Type B pancreatic cell (in vitro differentiated cells): ENCODE measurements at places on chromosomes 13 and 19. TPM values are rescaled to one million over a fixed set of nuclear protein-coding genes. Genes with fewer than 3 reads are reported as not detected.
A peak's percentile ranks its signal among the peaks of the same experiment; 100 is the strongest.

Gene GARIN5A
- total RNA-seq = 1.9 and 5.2 TPM in 2 replicates

Gene VSTM2B
- total RNA-seq = 0.68 TPM in 1 of 2 replicates, not detected in the other

Gene ZNF772
- total RNA-seq = 16.6 and 18.0 TPM in 2 replicates

Gene PSG7
- total RNA-seq = not detected in 2 replicates

Gene ZNF490
- 11.2 and 11.4 TPM in 2 replicates for total RNA-seq

Gene ZNF43
- total RNA-seq = 31.2 and 53.9 TPM in 2 replicates

Gene CASP14
- not detected in 2 replicates for total RNA-seq

DNA sequence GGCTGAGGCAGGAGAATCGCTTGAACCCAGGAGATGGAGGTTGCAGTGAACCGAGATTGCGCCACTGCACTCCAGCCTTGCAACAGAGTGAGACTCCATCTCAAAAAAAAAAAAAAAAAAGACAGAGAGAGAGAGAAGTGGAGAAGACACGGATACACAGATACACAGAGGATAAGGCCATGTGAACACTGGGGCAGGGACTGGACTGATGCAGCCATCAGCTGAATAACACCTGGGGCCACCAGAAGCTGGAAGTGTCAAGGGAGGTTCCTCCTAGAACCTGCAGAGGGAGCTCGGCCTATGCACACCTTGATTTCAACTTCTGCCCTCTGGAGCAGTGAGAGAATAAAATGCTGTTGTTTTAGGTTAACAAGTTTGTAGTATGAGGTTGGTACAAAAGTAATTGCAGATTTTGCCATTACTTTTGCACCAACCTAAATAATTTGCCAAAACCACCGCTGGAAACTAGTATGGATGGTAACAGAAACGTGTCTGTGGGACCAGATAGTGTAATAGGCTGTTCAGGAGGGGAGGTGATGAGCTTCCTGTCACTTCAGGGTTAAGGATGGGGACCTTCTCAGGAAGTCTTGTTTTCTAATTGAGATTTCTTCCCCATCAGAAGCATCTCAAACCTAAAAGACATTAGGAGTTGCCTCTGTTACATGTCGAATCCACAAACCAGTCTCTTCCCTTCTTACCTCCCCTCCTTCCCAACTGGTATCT, 36.4 kb upstream of the IGSF23 start:
- no peak for DNase-seq

DNA sequence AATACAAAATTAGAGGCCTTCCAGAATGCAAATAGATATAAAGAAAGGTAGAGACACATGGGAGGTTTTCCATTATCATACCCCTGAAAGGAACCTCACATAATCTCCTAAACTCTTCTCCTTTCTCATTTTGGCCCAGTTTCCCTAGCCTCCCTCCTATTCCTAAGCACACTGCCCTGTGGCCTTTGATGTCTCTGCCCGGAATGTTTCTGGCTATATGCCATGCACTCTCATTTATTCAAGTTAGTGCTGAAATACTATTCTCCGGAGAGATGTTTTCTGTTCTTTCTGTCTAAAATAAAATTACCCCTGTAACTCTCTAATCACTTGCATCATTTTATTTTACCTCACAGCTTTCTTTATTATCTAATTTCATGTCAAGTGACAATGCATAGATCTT, 1287.7 kb downstream of the SLITRK5 start:
- no peak for DNase-seq

DNA sequence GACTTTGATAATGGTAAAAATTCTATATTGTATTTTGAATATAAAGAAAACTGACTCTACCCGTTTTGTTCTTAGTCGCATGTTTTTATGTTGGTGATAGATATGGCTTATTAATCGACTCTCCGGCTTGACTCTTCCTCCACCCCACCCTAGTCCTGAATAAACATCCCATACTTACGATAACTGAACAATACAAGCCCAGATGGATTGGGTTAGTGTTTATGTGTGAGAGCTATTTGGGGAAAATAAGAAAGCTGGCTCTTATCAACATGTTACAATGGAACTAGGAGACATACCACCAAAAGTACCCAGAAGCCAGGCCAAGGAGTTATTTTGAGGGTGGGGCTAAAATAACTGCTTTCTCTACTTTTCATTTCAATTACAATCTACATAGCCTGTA, 796.3 kb downstream of the DIAPH3 start:
- DNase-seq = no peak

- DNase-seq = no peak
These were observed 24.9 kb upstream of the PNMA8B start for GRCh38 chr19:46520616-46521015.

GRCh38 chr19:15316498-15316897, 15.8 kb downstream of the BRD4 start:
- no peak for DNase-seq

- DNase-seq = no peak
These were observed 1.0 kb upstream of the ZNF529 start for GRCh38 chr19:36573895-36574720.

GRCh38 chr13:63299866-63300394, 1884.3 kb upstream of the PCDH20 start:
- DNase-seq = no peak

DNA sequence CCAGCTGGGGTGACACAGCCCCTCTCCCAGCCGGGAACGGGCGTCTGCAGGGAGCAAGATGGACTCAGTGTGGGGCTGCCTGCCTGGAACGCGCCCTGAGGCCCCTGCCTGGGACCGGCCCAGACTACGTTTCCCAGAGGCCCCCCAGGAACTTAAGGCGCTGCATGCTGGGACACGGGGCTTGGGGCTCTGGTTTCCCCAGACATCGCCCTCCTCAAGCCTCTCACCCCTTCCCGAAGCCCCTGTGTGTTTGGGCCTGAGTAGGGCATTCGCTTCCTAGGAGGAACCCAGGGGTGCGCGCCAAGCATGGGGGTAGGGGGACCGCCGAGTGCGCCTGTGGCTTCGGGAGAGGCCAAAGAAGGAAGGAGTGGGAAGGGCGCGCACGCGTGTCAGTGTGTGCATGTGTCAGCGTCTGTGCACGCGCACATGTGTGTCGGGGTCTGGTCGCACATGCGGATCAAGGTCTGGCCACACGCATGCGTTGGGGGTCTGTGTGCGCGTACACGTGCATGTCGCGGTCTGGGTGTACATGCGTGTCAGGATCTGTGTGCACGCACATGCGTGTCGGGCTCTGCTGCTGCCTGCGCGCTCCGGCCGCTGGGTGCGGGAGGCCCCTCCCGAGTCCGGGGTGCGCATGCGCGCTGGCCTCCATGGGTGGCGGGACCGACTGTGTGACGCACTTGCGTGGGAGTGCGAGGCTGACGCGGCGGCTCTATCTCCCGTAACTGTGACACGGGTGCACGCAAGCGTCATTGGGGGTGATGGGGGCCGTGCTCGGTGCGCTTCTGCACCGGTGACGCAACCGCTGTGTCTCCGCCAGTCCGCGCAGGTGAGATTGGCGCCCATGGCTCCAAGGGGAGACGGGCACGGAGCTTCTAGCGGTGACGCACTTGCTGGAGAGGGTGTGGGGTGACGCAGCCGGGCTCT, 16.2 kb downstream of the ZNF331 start:
- DNase-seq = no peak

GRCh38 chr13:79674765-79675515, 194.0 kb downstream of the NDFIP2 start:
- DNase-seq = no peak

GRCh38 chr19:46599716-46600373, 1.3 kb upstream of the CALM3 start:
- peak; percentile 37 for DNase-seq

- DNase-seq = peak; percentile 63
These were observed 9.5 kb downstream of the GAS6 start for GRCh38 chr13:113854238-113855011.

GRCh38 chr13:20178156-20178555, 14.6 kb downstream of the GJB2 start:
- DNase-seq = no peak

- no peak for DNase-seq
These were observed 437.5 kb downstream of the FOXO1 start for GRCh38 chr13:40228990-40229389.
